Stimulated activated CD8-positive, alpha-beta memory T cell treated with anti-CD3 and anti-CD28 coated beads, Interleukin-4, amount 100 ng/mL, for 1 hour (primary cell): ENCODE measurements at places on chromosomes 12 and 14.

DNA sequence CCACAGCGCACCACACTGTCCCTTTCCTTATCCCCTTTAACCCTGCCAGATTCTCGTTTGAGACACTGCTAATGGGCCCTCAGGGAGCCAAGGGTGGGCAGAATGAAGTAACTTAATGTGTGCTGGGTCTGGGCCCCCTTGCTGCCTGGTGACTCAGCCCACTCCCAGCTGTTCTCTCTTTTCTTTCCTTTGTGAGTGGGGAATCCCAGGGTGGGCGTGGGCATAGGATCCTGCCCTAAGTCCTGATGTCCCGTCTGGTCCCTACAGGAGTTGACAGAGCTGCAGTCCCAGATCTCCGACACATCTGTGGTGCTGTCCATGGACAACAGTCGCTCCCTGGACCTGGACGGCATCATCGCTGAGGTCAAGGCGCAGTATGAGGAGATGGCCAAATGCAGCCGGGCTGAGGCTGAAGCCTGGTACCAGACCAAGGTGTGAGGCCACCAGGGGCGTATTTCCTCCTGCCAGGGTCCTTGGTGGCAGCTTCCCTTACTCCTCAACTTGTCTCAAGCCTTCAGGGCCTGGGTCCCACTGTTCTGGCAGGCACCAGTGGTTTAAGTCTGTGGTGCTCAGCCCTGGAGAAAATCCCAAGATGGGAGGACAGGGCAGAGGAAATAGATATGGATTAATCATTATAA is 8.3 kb downstream of the KRT7 start:
- DNase-seq: no peak

DNA sequence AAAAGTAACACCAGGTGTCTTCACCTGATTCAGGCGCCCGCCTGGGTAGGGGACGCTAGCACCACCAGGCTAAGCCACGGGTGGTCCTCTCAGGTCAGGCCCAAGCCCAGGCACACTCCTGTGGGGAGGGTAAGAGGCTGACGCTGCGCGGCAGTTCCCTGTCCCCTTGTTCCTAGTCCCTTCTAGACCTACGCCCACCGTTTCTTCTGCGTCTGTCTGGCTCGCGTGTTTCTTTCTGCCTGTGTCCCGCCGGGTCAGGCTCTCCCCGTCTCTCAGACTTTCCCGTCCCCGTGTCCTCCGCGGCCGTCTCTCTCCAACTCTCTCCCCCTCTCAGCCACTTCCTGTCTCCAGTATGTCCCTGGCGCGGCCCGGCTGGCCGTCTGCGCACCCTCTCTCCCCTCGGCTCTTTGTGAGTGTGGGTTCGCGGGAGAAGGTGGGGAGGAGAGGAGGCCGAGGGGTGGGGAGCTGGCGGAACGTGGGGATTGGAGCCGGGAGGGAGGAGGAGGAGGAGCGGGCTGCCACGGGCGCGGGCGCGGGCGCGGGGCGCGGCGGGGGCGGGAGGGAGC is 3.1 kb upstream of the TNS2 start:
- no peak for DNase-seq

DNA sequence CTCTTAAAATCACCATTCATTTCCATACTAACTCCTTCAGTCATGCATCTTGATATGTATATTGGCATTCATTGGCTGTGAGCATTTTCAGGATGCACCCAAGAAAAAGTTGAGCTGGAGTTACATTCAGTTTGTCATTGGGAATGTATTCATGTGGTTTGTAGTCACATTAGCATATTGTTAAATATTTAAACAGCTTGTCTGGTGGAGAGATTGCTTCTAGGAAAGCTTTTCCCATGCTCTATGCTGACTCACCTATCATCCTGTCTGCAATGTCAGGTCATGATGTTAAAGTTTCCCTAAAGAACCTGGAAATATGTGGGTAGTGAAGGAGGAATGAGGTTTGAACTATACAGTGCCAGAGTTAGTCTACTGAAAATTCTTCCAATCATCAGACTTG is 583.6 kb downstream of the GALC start:
- no peak for DNase-seq

- no peak for DNase-seq
Measured at GRCh38 chr14:20384886-20385285, 28.4 kb downstream of the TEP1 start.

DNA sequence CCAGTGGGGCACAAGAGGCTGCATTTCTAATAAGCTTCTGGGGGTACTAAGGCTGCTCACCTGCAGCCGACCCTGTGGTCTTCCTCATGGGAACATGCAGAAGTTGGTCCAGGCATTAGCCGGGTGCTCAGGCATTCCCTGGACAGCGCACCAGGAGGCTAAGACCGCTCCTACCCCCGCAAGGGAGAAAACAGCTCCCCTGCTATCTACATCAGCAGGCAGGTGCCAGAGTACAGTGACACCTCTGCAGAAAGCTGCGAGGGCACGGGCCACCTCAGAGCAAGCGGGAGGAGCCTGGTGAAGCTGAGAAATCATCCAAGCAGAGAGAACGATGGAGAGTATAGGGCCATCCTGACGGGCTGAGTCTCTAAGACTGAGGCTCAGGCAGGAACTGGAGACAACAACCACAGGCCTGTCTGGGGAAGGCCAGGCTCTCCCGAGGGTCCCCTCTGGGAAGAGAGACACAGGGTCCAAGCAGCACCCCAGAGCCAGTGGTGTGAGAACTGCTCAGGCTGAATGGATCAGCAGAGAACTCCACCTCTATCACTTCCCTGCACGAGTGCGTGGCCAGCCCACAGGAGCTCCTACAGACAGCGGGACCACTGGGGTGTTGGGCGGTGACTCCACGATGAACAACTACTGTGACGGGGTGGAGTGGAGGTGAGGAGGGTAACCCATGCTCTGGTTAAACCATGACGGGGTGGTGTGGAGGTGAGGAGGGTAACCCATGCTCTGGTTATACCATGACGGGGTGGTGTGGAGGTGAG is 62.1 kb downstream of the AMN start:
- DNase-seq: no peak

DNA sequence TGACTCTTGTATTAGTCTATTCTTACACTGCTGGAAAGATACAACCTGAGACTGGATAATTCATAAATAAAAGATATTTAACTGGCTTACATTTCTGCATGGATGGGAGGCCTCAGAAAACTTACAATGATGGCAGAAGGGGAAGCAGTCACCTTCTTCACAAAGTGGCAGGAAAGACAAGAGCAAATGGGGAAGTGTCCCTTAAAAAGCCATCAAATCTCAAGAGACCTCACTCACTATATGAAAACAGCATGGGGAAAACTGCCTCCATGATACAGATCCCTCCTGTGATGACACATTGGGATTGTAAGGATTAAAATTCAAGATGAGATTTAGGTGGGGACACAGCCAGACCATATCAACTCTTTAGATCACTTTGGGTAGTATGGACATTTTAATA is 83.7 kb downstream of the TMTC3 start:
- DNase-seq: no peak

- DNase-seq: no peak
Measured at GRCh38 chr12:119556854-119557253, 36.7 kb upstream of the TMEM233 start.

GRCh38 chr12:108826807-108827721 is 30.3 kb downstream of the SSH1 start:
- DNase-seq: no peak

GRCh38 chr14:35416108-35416750 is 11.7 kb upstream of the NFKBIA start:
- DNase-seq: no peak

DNA sequence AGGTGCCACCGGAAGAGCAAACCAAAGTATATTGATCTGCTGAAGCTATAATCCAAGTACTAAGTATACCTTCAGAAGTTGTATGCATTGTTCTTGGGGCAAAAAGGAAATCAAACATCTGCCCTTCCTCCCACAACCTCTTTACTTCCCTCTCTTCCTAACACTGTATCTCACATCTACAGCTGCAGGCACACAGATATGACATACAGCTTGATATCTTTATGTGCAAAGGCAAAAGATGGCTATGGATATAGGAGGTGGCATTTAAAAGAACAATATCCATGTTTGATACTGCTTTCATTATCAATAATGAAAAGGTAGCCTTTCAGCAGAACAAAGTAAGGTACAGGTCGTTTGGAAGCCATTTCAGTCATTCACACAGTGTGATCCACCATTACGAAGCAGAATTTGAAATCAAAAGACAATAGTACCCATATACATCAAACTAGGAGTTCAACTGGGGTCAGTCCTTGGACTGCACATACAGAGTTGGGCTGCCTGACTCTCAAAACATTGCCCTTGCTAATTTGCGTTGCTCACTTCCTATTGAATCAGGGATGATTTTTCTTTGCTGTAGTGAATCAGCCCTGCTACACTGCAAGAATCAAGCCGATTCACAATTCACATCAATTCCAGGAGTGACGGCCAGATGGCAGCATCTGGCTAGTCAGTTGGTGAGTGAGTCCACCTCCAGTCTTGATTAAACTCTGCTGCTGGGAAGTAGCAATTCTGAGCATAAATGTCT is 8.9 kb downstream of the ANG start:
- no peak for DNase-seq

DNA sequence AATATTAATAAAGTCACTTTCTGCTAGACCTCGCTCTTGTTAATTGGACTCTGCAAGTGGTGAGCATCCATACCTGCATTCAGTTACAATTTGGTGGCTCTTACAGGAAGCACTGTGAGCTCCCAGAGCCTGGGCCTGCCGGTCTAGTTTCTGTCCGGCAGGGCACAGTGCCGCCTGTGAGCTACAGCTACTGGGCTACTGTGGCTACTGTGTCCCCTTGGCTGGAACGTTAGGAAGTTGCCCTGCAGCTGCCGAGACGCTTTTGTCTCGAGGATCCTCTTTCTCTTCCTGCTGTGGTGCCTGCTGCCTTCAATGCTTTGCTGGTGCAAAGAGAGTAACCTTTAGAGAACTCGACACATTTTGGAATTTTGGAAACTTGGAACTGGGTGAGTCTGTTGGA is 44.6 kb upstream of the PTGDR start:
- DNase-seq: no peak

- DNase-seq: no peak
Measured at GRCh38 chr14:62081951-62082350, 319.7 kb downstream of the SNAPC1 start.

DNA sequence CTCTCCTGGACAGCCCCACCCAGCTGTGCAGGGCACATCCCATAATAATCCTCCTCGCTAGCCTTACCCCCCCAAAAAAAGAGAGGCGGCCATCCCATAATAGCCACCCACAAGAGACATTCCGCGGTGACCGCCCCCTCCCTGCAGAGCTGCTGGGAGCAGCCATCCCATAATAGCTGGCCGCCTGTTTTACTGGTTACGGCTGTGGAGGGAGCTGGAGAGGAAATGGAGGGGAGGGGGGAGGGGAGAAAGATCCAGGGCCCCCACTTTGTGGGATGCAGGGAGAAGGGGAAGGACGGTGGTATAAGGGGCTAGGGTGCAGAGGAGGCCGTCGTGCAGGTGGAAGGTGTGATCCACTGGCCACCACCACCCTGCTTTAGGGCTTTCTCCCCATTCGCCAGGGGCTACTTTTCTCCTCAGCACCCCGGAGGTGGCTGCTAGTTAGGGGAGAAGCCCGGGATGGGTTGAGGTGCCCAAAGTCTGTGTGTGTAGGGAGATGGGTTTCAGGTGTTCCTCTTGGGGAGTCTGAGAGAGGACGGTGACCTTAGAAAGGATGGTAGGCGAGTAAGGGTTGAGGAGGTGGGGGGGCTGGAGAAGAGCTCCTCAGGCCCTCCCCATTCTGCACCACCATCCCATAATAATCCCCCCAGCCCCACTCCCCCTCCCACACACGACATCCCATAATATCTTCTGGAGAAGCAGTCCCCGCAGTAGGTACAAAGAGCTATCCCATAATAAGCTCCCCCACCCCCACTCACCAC is 6.0 kb upstream of the CHD4 start:
- no peak for DNase-seq

DNA sequence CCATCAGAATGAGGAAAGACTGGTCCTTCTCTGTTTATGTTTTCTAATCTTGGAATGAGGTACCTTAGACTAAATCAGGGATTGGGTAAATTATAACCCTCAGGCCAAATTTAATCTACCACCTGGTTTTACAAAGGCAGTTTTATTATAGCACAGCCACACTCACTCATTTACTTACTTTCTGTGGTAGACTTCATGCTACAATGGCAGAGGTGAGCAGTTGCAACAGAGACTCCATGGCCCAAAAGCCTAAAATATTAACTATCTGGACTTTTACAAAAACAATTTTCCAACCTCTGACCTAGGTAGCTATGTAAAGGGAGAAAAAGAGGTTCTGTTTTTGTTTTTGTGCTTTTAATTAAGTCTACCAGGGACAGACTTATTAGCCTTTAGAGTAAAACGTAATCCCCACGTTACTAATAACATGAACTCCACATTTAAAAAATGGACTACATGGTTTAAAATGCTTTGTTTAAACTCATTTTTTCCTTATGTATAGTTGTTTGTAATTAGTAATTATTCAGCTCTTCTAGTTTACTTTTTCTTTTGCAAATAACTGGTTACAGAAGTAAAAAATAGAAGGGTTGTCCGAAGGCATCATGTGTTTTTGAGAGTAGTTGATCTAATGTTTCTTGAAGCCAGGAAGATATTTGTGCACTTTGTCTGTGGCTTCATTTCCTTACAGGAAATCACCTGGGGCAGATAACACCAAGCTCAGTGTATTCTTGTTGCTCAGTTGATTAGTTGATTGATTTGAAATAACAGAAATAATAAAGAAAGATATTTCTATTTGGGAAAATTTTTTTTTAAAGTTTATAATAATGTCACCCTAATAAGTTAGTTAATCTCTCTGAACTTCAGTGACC is 57.6 kb upstream of the ATP2B1 start:
- no peak for DNase-seq
